ENCODE measurements at places on chromosomes 5 and 9.

DNA sequence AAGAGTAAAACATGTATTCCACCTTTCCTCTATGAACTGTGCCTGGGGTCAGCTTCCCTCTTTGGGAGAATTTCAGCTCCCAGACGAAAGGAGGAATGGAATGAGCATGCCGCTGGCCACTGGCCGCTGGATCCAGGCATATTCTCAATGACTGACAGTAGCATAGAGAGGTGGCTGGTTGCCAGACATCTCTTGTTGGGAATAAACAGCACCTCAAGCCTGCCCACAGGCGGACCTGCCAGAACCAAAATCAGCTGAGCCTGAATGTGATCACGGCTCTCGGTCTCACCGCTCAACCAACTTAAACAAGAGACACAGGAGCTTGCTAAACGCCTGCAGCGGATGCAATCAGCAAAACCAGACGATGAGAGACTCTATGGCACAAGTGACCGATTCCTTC is 20.6 kb downstream of the TBC1D9B start:
- DNase-seq: no peak

GRCh38 chr5:8396246-8396645 is 527.3 kb downstream of the MTRR start:
- DNase-seq: no peak

GRCh38 chr5:112283943-112284929 is 134.8 kb downstream of the EPB41L4A start:
- no peak for DNase-seq

DNA sequence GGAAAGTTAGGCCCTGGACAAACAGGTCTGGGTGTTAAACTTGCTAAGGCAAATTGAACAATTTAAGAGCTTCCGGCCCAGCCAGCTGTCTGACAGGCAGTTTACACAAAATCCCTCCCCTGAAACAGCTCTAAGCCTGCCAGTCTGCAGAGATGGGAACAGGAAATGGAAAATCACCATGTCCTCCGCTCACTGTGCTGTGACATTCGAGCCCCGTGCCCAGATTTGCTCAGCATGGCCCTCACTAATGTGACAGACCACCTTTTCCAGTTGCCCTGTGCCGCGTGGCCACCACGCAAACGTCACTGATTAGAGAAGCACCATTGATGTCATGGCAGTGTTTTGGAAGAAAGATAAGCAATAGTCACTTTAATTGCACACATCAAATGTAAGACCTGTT is 41.0 kb downstream of the CCNJL start:
- DNase-seq: no peak

- DNase-seq: no peak
These were observed 3.7 kb downstream of the C9orf50 start for GRCh38 chr9:129617167-129617566.

GRCh38 chr5:57817001-57817453 is 334.4 kb upstream of the ACTBL2 start:
- no peak for DNase-seq

- DNase-seq: no peak
These were observed 1.2 kb downstream of the FBXO10 start for GRCh38 chr9:37575001-37575400.

DNA sequence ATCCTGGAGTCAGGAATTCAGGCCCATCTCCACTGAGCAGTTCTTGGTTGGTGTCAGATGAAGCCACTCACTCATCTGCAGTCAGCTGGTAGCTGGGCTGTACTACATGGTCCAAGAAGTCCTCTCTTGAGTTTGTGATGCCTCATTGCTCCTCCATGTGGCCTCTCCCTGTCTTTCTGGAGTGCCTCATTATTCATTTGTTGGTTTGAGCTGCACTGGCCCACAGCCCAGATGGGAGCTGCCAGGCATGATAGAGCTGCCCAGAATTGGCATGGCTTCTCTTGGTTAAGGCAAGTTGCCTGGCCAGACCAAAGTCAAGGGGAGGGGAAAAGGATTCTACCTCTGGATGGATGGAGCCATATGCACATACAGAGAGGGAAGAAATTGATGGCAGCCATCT is 8.0 kb downstream of the PTCD2 start:
- DNase-seq: no peak
